ENCODE measurements at places on chromosomes 2 and 18. TPM values are rescaled to one million over a fixed set of nuclear protein-coding genes. Genes with fewer than 3 reads are reported as not detected.

The ALPG gene
- 0.03 TPM for total RNA-seq

The UGP2 gene
- total RNA-seq: 227 TPM

The ZAP70 gene
- not detected for total RNA-seq

The NAT8 gene
- total RNA-seq: not detected

The CDK15 gene
- total RNA-seq: 29.4 TPM

The REG3A gene
- total RNA-seq: not detected

The CCL20 gene
- total RNA-seq: not detected

GRCh38 chr2:72292433-72292832, 144.8 kb upstream of the CYP26B1 start:
- no peak overlapping the region for H3K27ac ChIP-seq
- no peak for DNase-seq
- no peaks in the 10 kb centered on the region for H3K4me1 ChIP-seq
- no peaks in the 10 kb centered on the region for H3K27me3 ChIP-seq
- H3K4me3 ChIP-seq: no peak overlapping the region

DNA sequence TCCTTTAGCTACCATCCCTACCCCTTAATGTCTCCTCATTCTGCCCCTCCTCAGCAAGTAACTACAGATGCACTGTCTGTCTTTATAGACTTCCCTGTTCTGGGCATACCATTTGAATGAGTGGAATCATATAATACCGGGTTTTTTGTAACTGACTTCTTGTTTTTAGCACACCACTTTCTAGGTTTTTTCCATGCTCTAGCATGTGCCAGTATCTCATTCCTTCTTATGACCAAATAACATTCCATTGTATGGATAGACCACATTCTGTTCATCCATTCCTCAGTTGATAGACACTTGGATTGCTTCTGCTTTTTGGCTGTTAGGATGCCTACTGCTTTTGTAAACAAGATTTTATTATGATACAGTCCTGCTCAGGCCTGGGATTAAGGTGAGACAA, 154.7 kb downstream of the TSN start:
- H3K27me3 ChIP-seq: peaks cover 25% of the 10 kb centered on the region
- H3K36me3 ChIP-seq: no peaks in the 10 kb centered on the region
- no peak overlapping the region for H3K4me3 ChIP-seq
- no peak for DNase-seq
- no peak overlapping the region for H3K27ac ChIP-seq

DNA sequence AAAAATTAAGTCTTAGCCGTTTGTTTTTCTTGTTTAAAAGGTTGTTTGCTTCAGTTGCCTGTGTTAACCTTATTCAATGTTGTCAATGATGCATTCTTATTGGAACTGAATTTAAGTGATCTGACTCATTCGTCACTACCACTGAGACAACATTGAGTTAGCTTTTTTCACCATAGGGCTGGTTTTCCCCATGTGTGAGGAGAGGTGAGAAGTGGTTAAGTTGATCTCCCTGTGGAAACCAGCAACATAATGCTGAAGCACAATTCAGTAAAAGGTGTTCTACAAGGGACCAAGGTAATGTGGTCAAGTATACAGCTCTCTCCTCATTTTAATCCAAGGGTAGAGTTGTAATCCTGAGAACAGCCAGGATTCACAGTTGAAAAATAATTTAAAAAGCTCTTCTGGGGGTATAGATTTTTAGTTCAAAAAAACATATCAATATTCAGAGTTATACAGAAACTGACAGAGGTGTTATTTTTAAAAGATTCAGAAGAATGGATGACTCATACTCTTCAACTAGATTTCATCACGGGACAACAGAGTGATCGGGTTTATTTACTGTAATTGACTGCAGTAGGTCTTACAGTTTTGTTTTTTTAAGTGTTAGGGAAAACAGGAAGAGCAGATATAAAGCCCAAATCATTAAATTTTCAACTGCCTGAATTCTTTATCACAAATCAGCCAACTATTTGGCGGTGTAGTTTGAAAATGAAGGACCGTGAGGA, 12.6 kb downstream of the NOP58 start:
- peak overlapping the region; percentile 57 for H3K27ac ChIP-seq
- H3K27me3 ChIP-seq: no peaks in the 10 kb centered on the region
- DNase-seq: peak; percentile 46
- peaks cover 19% of the 10 kb centered on the region for H3K4me1 ChIP-seq
- H3K4me3 ChIP-seq: no peak overlapping the region

DNA sequence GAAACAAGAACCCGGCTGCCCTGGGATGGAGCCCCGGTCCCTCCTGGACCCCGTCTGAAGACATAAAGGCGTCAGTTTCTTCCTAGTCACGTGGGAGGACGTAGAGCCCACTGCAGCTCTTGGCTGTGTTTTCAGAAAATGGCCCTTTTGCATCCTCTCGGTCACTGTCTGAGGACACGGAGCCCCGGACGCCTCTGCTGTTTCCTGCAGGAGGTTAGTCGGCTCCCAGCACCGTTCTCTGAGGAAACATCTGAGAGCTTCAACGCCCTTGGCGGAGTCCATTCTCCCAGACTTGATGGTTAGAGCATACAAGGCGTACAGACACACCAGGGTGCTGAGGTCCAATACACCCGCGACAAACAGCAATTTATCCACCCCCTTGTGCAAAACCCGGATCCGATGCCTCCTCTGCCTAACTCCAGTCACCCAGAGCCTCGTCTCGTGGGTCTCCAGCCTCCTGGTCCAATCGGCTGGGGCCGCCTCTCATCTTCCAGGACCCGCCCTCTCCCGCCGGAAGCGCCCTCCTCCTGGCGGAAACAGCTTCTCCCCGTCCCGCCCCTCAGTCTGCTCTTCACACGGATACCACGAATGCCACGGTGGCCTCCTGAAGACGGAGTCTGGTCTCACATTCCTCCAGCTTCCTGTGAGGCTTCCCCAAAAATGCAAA, 119.4 kb downstream of the TMEM18 start:
- peaks cover 4% of the 10 kb centered on the region for H3K4me1 ChIP-seq
- peaks cover 25% of the 10 kb centered on the region for H3K27me3 ChIP-seq
- H3K36me3 ChIP-seq: no peaks in the 10 kb centered on the region

GRCh38 chr2:137968477-137969417, 4.5 kb downstream of the HNMT start:
- peaks cover 55% of the 10 kb centered on the region for H3K36me3 ChIP-seq
- no peak overlapping the region for H3K4me3 ChIP-seq
- no peaks in the 10 kb centered on the region for H3K27me3 ChIP-seq
- H3K4me1 ChIP-seq: peaks cover 9% of the 10 kb centered on the region

- H3K27ac ChIP-seq: no peak overlapping the region
- peak; percentile 26 for DNase-seq
- peaks cover 38% of the 10 kb centered on the region for H3K4me1 ChIP-seq
- H3K27me3 ChIP-seq: no peaks in the 10 kb centered on the region
- no peak overlapping the region for H3K4me3 ChIP-seq
- no peaks in the 10 kb centered on the region for H3K36me3 ChIP-seq
Observed at GRCh38 chr2:12602661-12603060, 114.1 kb upstream of the TRIB2 start.

GRCh38 chr2:214277880-214278279, 133.0 kb upstream of the VWC2L start:
- H3K27me3 ChIP-seq: no peaks in the 10 kb centered on the region
- H3K27ac ChIP-seq: no peak overlapping the region
- H3K4me1 ChIP-seq: no peaks in the 10 kb centered on the region
- no peak overlapping the region for H3K4me3 ChIP-seq
- no peak for DNase-seq

- peaks cover 47% of the 10 kb centered on the region for H3K36me3 ChIP-seq
- no peak for DNase-seq
- no peaks in the 10 kb centered on the region for H3K27me3 ChIP-seq
- H3K4me3 ChIP-seq: no peak overlapping the region
Observed at GRCh38 chr2:46983065-46983801, 67.6 kb upstream of the MCFD2 start.

GRCh38 chr2:27211943-27212625, at the start of the genes ATRAID and SLC5A6:
Gene ATRAID, plus strand, starts transcription at chr2:27212041. Its CDS starts 328 bp downstream, at chr2:27212369.
Gene SLC5A6, minus strand, starts transcription at chr2:27212268. Its CDS starts 4,618 bp downstream, at chr2:27207650.
- H3K36me3 ChIP-seq: peaks cover 51% of the 10 kb centered on the region
- H3K27ac ChIP-seq: peak within 1 kb of the TSS; percentile 83
- H3K4me3 ChIP-seq: peak within 1 kb of the TSS; percentile 56
- H3K4me1 ChIP-seq: peaks cover 23% of the 10 kb centered on the region

- H3K27me3 ChIP-seq: no peaks in the 10 kb centered on the region
- DNase-seq: no peak
- no peaks in the 10 kb centered on the region for H3K36me3 ChIP-seq
- H3K27ac ChIP-seq: no peak overlapping the region
- H3K4me1 ChIP-seq: peaks cover 13% of the 10 kb centered on the region
- H3K4me3 ChIP-seq: no peak overlapping the region
Observed at GRCh38 chr2:128628206-128628605, 309.5 kb upstream of the HS6ST1 start.

GRCh38 chr18:9594823-9595596, 19.3 kb downstream of the PPP4R1 start:
- peaks cover 21% of the 10 kb centered on the region for H3K4me1 ChIP-seq
- H3K4me3 ChIP-seq: no peak overlapping the region
- H3K27ac ChIP-seq: no peak overlapping the region

GRCh38 chr2:230412371-230412711, 3.7 kb upstream of the SP100 start:
- peak overlapping the region; percentile 85 for H3K27ac ChIP-seq
- H3K27me3 ChIP-seq: no peaks in the 10 kb centered on the region
- peaks cover 33% of the 10 kb centered on the region for H3K4me1 ChIP-seq
- no peak for DNase-seq
- H3K4me3 ChIP-seq: peak overlapping the region; percentile 58

- H3K27ac ChIP-seq: no peak overlapping the region
- no peaks in the 10 kb centered on the region for H3K36me3 ChIP-seq
- DNase-seq: no peak
- H3K4me3 ChIP-seq: no peak overlapping the region
Observed at GRCh38 chr2:20571231-20571630, 79.7 kb downstream of the HS1BP3 start.
